ENCODE measurements at places on chromosomes 5 and 9.
A peak's percentile ranks its signal among the peaks of the same experiment; 100 is the strongest.

DNA sequence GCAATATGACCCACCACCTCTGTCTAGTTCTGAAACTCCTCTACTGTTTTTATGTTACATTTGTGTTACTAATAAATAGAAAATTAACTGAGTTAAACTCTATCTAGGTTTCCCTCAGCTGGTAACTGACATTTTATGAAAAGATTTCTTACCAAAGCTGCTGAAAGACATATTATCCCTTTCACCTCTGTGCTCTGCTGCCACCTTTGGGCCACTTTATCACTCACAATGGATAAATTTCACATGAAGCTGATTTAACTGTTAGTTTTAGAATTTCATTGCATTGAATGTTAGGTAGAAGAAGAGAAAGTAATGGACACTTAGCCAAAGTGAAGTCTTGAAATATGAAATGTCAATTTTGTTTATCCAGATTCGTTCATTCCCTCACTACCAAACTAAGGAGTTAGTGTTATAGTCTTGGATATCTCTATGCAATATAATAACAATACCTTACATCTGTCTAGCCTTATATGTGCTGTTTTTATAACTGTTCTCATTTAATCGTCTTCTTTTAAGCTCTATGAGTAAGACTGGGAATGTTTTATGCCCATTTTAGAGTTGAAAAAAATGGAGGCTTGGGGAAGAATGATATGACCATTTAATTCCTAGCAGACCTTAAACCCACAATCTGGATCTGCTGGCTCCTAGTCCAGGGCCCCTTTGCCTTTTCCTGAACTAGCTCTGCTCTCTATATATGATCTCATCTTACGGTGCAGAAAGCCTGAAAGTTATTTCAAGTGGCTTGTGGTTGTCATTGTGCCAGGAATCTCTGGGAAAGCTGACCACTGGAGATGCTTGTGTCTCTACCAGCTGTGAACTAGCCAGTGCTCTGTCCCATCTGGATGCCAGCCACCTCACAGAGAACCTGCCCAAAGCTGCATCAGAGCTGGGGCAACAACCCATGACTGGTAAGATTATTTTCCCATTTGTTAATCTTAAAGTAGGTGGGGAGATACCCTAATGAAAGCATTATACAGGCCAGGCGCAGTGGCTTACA, 97.1 kb downstream of the GOLPH3 start:
- DNase-seq = peak; percentile 34

- no peak for DNase-seq
Measured at GRCh38 chr5:169162407-169162806, 138.5 kb downstream of the SLIT3 start.

DNA sequence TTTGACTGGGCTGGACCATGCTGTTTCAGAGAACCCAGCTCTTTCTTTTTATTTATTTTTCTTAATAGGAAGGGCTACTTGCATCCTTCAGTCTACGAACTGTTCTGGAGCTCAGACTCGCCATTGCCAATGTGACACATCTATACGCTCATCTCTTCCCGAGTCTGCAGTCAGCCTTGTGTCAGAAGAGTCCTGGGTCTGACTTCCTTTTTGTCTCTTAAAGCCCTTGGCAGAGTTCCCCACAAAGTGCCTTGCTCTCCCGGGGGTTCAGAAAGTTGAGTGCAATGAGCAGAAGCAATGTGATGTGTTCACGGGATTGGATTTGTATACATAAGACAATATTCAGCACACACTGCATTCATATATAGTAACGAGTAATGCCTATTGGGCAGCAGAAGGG, 140.4 kb downstream of the ATPSCKMT start:
- no peak for DNase-seq

DNA sequence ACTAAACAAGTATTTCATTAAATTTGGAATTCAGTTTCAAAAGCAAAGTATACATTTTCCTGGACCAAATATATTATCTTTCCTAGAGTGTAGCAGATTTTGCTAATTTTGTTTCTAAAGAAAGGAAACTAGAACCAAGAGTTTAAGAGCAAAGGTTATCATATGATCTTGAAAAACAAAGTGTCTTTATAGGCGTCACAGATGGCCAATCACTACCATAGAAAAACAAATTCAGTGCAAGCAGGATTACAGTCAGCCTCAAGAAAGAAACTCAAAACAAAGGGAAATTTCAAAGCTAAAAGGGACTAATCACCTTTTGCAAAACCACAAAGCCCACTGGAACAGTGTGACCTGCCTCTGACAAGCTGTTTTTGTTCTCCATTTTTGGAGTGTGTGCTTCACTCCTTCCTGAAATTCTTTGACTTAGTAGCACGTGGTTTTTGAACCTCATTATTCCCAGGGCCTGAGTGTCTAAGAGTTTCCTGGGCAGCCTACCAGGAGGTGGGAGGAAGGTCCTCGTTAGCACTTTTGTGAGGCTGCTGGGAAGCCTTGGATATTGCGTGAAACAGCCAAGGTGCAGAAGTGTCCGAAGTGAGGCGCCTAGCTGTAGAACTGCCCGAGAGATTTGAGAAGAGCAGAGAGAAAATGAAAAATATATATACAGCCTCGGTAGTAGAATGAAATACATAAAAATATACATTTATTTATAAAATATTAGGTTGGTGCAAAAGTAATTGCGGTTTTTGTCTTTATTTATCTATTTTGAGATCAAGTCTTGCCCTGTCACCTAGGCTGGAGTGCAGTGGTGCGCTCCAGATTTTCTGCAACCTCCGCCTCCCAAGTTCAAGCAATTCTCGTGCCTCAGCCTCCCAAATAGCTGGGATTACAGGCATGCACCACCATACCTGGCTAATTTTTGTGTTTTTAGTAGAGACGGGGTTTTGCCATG, 246.1 kb downstream of the MARCHF11 start:
- no peak for DNase-seq

DNA sequence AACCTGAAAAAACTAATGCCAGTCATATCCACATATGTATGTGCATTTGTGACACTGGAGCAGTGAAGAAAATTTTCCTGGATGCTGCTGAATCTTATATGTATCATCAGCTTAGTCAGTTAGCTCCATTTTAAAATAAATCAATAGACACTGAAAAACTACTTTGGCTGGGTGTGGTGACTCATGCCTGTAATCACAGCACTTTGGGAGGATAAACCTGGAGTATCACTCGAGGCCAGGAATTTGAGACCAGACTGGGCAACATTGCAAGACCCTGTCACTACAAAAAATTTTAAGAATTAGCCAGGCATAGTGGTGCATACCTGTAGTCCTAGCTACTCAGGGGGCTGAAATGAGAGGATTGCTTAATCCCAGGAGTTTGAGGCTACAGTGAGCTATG, 511.0 kb upstream of the TLE4 start:
- no peak for DNase-seq

GRCh38 chr5:90878081-90878480, 319.5 kb downstream of the ADGRV1 start:
- DNase-seq = no peak

GRCh38 chr5:65061250-65061973, 292.7 kb downstream of the CWC27 start:
- no peak for DNase-seq

GRCh38 chr9:127200106-127200862, 64.3 kb upstream of the GARNL3 start:
- no peak for DNase-seq

DNA sequence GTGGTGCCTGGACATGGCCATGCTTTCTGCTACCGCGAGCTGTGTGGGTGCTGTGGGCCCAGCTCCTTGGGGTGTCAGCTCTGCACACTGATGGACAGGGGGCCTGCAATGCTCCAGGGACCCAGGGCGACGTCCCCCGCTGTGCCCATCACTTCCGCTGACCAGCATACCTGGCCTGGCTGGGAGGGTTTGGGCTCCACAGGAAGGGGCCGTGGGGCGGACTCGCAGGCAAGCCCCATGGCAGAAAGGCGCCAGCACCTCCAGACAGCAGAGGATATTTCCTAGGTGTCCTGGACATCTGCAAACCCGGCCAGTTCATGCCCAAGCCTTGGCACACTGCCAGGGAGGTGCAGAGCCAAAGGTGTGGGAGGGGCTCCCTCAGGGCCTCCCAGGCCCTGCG, 295.8 kb upstream of the IRX4 start:
- DNase-seq = no peak

DNA sequence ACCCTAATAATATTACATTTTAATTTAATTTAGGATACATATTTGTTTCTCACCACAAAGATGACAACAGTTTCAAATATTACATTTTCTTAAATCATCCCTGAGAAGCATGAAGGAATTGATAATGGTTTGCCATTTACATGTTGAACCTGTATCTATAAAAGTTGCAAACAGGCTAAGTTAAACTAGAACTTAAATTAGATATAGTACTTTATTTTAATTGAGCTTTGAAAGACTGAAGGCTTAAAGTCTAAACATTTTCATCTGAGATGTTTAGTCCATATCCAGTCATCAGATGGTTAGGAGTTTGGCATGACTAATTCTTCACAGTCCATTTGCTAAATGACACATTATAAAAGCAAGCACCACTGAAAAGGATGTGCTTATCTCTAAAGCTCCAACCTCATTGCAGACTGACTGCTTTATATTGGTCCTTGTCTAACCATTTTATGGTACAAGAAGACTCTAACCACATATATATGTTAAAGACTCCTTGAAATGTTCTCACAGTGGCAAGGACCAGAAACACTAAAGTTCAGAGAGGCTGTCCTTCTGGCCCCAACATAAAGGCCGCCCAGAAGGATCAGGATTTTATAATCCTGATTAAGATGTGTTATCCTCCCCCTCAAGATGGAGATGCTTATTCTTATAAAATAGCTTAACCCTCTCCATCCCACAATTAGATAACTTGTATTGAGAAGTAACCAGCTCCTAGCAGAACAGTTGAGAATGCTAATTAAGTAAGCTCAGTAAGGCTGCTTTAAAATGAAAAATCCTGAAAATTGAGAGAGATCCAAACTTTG, 25.8 kb downstream of the WNT8A start:
- no peak for DNase-seq

Measured in RPMI8226 (cell line).